Amniotic stem cell (primary cell): ENCODE measurements at places on chromosomes 2 and 18.

- DNase-seq, result no peak
Observed at GRCh38 chr18:9135912-9136314, 668 bp upstream of the ANKRD12 start.

DNA sequence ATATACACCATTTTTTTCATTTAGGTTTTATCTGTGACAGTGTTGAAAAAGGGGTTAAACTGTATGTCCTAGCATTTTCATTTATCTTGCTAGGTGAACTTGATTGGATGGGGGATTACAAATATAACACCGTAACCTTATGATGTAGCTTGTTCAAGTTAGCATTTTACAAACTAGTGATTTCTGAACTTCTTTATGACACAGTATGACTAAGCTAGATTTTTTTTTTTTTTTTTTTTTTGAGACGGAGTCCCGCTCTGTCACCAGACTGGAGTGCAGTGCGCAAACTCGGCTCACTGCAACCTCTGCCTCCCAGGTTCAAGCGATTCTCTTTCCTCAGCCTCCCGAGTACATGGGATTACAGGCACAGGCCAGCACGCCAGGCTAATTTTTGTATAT lies 47.1 kb downstream of the KCMF1 start:
- DNase-seq, result no peak

- no peak for DNase-seq
Observed at GRCh38 chr2:190572246-190572645, 37.7 kb upstream of the NEMP2 start.

DNA sequence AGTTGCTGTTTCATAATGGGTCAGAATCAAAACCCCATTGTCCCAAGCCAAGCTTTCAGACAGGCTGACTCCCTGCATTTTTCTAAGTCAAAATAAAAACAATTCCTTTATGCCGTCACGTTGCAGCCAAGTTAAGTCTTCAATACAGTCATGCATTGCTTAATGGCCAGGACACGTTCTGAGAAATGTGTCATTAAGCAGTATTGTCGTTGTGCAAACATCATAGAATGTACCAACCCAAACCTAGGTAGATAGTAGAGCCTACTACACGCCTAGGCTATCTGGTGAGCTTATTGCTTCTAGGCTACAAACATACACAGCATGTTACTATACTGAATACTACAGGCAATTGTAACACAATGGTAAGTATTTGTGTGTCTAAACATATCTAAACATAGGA lies 160.4 kb upstream of the FOSL2 start:
- no peak for DNase-seq

- no peak for DNase-seq
Observed at GRCh38 chr18:6983366-6983765, 134.2 kb downstream of the LAMA1 start.

GRCh38 chr2:7288484-7288883 lies 371.3 kb downstream of the RNF144A start:
- no peak for DNase-seq

DNA sequence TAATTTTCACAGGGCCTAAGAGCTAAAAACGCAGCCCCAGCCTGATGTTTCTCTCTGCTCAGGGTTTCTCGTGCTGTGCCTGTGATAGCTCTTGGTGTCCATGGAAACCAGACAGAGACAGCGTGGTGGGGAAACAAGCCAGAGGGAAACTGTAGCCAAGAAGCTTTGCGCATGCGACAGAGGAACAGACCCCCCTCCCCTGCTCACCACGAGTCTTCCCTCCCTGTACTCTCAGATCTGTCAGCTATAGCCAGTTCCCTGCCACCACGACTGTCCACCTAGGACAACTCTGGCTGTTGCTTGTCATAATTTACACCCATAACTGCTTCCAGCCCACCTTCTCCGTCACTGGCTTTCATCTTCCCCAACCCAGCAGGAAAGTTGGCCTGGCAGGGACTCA lies 13.2 kb upstream of the DNAJC27 start:
- no peak for DNase-seq

DNA sequence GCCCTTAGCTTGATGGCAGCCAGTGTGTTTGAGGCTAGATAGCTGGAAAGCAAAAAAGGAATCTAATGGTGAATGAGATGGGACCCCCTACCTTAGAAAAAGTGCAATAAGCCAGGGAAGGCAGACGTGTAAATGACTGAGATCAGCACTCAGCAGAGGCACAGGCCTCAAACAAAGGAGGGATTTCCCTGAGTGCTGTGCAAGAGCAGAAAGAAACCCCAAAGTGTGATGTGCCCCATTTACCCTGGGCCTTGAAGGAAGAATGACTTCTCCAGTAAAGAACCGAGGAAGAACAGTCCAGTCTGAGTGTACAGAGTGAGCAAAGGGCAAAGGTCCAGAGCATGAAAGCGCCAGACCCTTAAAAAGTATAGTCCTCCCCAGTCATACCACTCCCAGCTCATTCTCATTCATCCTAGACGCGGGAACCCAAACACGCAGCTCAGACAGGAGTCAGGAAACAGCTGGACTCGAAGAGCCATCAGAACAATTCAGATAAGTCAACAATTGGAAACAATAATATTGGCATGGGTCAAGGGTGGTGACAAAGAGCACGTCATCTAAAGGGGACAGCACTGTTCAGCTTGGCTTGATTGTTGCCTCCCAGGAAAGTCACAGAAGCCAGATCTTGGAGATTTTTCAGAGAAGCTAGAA lies 121.7 kb downstream of the INO80D start:
- DNase-seq, result no peak

DNA sequence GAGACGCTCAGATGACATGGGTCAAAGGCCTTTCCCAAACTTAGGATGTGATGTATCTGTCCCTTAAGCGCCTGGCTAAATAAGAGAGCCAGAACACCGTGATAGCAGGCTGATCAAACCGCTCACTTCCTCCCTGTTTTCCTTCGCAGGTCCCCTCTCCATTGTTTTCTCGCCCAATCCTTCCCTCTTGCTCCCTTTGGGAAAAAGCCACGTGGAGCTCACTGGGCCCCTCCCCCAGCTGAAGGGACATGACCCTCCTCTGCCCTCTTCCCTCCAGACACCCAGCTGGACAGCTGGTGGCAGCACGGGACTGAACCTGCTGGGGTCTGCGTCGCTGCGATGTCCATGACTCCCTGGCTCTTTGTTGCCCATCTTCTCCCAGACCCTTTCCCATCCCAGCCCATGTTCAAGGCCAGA lies 201.7 kb downstream of the TNS1 start:
- no peak for DNase-seq

DNA sequence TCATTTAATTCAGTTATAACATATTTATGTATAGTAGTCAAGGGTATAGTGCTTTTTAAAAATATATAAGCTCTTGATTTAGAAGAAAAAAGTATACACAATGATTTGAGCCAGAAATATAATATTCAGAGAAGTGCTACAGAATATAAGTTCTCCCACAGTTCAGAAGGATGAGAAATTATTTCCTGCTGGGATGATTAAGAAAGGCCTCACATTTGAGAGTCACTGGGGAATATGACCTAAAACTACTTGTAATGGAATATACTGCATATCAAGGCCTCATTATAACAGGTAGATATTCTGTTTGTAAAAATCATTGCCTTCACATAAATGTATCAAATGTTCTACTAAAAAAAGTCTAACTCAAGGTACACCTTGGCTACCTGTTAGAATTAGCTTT lies 203.5 kb downstream of the MBD2 start:
- DNase-seq, result no peak

DNA sequence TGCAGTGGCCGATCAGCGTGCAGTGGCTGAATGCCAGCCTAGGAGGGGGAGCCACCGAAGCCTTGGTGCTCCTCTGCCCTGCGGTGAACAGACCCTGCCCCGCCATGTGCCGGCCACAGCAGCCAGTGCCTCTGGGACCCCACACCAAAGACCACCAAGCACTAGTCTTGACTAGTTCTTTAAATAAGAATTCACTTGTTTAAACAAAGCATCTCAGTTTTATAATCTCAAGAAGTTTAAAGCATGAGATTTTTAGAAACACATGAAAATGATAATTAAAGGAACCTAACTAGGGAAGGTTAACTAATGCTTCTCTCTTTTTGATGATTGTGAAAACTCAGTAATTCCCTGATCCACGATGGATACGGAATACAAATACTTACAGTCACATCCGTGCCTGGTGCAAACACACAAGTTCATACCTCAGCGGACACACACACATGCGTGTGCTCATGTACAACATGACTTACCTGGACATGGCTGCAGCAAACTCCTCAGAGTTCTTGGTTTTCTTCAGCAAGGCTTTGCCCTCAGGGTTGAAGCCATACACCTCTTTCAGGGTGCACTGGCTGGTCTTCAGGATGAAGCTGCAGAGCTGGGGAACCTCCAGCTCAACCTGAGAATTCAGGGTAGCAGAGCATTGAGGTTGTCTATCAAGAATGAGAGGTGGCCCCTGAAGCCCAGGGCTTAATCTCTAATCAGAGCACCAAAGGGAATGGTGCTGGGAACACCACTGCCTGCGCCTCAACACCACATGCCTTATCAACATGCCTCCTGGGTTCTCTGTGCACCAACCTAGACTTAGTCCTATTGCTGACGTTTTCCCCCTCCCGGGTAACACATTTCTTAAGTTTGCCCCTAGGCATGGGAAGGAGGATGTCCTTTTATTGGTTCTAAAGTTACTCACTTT lies 3.1 kb downstream of the APOB start:
- DNase-seq, result no peak

DNA sequence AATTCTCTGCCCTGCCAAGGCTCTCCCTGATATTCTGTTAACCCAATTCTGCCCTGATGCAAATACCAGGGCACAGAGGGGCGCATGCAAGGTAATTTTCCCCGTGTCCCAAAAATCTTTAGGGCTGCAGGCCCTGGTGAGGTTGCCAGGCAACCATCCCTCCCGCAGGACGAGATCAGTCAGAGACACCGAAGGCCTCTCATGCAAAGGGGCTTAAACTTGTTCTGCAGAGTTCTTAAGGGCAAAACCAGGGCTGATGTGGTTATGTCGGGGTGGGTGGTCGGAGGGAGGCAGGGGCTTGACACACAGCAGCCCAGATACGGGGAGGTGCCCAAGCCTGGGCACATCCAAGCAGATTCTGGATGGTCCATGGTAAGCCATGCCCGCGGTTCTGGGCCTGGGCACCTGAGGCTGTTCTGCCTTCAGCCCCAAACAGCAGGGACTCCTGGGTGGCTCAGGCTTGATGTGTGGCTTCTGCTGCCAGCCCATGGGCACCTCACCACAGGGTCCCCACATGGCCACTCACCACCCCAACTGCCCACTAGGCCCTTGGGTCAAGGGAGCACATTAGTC lies 27.2 kb downstream of the STEAP3 start:
- no peak for DNase-seq

- no peak for DNase-seq
Observed at GRCh38 chr2:235977445-235977844, 190.7 kb downstream of the GBX2 start.

DNA sequence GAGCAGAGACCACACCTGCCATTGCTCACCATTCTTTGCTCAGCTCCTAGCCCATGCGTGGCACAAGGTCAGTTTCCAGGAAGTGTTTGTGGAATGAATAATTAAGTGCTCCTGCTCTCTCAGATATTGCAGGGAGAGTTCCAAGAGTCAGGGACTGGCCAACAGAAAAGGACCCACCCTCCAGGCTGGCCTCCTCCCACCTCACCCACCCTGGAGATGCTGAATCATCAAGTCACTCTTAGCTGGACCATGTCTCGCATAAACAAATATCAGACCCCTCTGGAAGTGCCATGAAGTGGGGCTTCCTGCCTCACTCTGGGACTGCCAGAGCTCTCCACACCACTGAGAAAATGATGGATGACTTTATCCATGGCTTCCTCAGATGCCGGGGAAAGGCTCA lies 256.0 kb downstream of the TNS1 start:
- DNase-seq, result no peak

- DNase-seq, result no peak
Observed at GRCh38 chr18:35371412-35372195, 5.5 kb downstream of the ZNF396 start.

GRCh38 chr18:61535401-61535800 lies 202.2 kb downstream of the CDH20 start:
- no peak for DNase-seq

GRCh38 chr2:168536925-168537466 lies 80.9 kb downstream of the CERS6 start:
- DNase-seq, result no peak

DNA sequence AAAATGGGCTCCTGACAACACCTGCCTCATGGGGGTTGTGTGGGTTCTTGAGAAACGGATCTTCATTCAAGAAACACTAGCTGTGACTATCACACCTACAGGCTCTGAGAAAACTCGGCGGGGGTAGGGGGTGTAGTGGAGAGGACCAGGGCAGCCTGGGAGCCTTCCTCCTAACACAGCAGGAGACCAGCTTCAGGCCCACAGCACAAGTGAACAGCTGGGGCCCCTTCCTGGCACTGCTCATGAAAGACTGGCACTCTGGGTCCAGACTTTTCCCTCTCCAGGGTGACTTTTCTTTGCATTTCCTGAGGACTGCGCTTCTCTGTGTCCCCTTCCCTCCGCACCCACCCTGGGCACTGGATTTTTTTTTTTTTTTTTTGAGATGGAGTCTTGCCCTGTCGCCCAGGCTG lies 7.2 kb upstream of the SEMA4C start:
- no peak for DNase-seq

DNA sequence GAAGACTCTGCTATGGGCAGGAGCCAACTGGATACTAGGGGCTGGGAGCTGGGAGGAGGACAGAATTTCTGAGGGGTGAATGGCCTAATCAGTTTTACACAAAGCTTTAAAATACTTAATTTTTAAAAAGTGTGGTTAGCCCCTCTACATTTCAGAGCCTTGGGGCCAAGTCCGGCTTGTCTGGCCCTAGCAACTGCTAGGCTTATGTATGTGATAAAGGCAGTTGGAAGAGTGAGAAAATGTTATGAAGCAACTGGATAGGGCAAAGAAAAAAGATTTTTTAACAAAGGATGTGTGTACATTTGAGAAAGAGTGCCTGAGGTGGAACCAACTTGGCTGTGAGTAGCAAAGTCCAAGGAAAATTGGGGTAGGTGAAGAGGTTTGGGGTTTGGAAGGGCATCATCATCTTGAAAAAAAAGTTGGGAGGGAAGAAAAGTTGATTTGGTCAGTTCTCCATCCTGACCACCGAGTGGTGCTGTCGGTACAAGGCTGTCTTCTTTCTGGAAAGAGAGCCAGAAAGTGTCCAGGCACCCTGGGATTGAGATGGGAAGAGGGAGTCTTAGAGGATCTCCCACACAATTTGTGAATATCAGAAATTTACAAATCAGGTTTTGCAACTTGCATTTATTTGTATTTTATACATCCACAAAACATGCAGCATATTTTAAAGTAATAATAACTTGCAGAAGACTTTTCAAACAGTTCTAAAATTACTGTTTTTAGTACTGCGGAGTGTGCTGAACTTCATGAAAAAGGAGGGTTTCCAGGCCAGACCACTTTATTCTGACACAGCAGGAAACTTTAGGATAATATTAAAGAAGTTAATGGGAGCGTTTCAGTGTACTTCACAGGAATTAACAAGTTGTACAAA lies 10.5 kb upstream of the CDK15 start:
- peak; percentile 29 for DNase-seq
